GM23338 (cell line): ENCODE measurements at places on chromosomes 5 and 9. TPM values are rescaled to one million over a fixed set of nuclear protein-coding genes. Genes with fewer than 3 reads are reported as not detected.

The RXRA gene
- polyA plus RNA-seq, result 4.8 and 4.9 TPM in 2 replicates

The NR4A3 gene
- 0.10 and 0.17 TPM in 2 replicates for polyA plus RNA-seq

- DNase-seq, result no peak
Measured at GRCh38 chr9:128091571-128091970, 23.5 kb downstream of the SLC25A25 start.

- DNase-seq, result no peak
Measured at GRCh38 chr5:14325369-14325768, 182.2 kb downstream of the TRIO start.

- no peak for DNase-seq
Measured at GRCh38 chr9:89024727-89025126, 33.5 kb downstream of the S1PR3 start.

DNA sequence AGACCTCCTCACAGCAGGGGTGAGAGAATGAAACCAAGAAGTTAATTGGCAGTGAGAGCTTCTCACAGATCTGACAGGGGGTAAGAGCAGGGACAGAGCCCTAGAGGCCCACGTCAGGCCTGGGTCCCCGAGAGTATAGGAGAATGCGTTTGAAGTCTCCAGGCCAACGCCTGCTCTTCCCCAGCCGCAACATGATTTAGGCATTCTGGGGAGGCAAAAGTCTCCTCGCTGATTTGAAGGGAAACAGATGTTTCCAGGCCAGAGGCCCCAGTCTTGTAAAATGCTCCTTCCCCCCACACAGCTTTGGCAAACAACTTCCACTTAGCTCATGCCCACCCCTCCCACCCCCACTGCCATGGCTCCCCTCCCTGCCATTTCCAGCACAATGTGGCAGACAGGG lies 239.2 kb upstream of the TRIM32 start:
- DNase-seq, result no peak
